ENCODE measurements at places on chromosomes 2 and 18.
A peak's percentile ranks its signal among the peaks of the same experiment; 100 is the strongest.

DNA sequence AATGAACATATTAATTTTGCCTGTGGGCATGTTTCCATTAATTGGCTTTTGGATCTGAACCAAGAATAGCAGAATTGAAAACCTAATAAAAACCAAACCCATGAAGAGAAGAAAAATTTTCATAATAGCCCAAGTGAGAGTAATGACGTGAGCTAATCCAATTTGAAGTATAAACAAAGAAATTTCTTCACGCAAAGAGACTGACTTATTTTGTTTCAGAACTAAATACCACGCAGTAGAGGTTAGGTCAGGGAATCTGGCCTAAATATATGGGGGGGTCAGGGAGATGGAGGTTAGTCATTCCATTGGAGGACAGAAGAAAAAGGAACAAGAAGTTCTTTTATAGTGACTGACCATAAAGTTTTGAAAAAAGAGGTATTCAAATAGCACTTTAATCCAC lies 94.1 kb upstream of the CYP1B1 start:
- DNase-seq = no peak

GRCh38 chr2:195532628-195533271 lies 124.3 kb upstream of the SLC39A10 start:
- no peak for DNase-seq

DNA sequence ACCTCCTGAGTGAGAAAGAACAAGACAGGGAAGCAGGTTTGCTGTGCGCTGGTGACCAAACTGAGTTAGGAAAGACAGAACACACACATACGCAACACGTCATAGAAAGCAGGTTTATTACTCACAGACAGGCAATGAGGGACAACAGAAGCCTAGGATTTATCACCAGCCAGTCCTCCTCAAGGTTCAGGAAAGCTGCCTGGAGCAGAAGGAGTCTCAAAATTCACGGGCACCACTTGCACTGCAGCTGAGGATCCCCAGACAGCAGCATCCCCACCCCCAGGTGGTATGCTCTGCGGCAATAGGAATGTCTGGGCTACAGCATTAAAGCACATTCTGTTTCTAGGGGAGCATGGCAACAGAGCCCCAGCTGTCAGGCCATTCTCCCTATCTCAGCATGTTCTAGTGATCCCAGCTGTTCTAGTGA lies 284.4 kb upstream of the RGPD4 start:
- no peak for DNase-seq

GRCh38 chr2:155377266-155377680 lies 678.8 kb downstream of the KCNJ3 start:
- DNase-seq = no peak

DNA sequence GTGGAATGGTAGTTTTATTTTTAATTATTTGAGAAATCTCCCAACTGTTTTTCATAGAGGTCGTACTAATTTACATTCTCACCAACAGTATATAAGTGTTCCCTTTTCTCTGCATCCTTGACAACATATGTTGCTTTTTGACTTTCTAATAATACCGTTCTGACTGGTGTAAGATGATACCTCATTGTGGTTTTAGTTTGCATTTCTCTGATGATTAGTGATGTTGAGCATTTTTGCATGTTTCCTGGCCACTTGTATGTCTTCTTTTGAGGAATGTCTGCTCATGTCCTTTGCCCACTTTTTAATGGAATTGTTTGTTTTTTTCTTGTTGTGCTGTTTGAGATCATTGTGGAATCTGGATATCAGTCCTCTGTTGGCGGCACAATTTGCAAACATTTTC lies 242.5 kb downstream of the ZNF521 start:
- no peak for DNase-seq

DNA sequence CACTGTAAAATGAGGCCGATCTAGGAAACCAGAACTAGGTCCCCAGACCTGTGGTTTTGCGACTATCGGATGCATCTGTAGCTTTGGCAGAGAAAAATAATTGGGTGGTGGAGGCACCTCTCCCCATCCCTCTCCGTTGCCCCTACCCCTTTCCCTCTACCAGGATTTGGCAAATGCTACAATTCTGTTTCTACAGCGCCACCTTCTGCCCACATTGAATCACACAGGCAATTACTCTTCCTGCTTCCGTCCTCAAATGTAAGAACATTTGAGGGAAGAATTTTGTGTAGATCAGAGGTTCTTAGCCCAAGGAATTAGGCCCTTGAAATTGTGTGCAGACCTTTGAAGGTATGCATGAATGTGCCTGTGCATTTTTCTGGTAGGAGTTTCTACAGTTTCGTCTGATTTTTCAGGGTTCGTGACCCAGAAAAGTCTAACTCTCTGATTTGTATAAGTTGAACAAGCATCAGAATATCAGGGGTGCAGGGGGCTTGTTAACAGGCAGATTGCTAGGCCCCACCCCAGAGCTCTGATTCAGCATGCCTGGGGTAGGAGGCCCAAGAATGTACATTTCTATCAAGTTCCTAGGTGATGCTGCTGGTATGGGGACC lies 11.2 kb downstream of the ATP6V1B1 start:
- peak; percentile 12 for DNase-seq

- no peak for DNase-seq
These were observed 102.1 kb downstream of the LRP2 start for GRCh38 chr2:169260246-169260645.

DNA sequence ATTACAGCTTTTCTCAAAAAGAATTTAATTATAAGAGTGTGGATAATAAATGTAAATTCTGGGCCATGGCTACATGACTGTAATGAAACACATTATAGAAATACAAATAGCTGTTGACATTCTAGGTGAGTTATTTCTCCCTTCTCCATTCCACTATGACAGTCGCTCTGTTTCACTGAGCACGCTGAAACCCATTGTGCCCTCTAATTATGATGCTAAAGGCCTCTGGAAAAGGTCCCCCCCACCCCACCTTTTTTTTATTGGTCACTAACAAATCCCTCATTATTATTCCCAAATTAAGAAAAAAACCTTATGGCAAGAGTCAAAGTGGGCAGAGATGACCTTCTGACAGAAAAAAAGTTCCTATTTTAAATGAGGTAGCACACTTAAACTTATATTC lies 285.0 kb upstream of the SIX3 start:
- DNase-seq = no peak

GRCh38 chr2:10848541-10848940 lies 36.0 kb upstream of the PDIA6 start:
- no peak for DNase-seq

GRCh38 chr2:130391872-130392670 lies 36.2 kb downstream of the PTPN18 start:
- no peak for DNase-seq

GRCh38 chr18:35750929-35751328 lies 169.4 kb downstream of the GALNT1 start:
- DNase-seq = no peak

GRCh38 chr18:61546590-61546989 lies 213.4 kb downstream of the CDH20 start:
- DNase-seq = peak; percentile 56

DNA sequence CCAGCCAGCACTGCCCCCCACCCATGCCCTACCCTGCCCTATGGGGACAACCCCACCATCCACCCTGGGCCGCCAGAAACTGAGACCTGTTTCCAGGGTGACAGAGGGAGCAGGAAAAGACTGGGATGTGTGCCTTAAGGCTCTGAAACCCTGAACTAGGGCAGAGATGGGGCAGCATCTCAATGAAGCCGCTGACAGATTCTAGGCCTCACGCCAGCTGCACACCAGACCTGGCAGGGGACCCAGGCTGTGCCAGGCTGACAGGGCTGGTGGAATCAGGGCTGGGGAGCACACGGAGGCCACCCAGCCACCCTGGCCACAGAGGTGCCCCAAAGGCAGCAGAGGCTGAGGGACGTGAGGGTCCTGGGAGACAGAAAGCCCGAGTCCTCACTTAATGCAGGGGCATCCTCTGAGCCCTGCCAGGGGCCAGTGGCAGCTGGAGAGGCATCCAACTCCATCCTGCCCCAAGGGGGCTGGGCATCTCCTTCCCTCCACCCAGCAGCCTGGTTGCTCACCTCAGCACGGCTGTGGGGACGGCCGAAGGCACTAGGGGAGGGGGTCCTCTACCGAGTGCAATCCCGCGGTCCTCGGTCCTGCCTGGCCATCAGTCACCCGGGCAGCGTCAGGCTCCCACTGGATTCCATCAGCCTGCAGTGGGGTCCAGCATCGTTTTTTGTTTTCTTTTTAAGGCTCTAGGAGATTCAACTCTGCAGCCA lies 169.2 kb downstream of the ZFP36L2 start:
- DNase-seq = no peak
